ENCODE measurements at places on chromosomes 2 and 18.

DNA sequence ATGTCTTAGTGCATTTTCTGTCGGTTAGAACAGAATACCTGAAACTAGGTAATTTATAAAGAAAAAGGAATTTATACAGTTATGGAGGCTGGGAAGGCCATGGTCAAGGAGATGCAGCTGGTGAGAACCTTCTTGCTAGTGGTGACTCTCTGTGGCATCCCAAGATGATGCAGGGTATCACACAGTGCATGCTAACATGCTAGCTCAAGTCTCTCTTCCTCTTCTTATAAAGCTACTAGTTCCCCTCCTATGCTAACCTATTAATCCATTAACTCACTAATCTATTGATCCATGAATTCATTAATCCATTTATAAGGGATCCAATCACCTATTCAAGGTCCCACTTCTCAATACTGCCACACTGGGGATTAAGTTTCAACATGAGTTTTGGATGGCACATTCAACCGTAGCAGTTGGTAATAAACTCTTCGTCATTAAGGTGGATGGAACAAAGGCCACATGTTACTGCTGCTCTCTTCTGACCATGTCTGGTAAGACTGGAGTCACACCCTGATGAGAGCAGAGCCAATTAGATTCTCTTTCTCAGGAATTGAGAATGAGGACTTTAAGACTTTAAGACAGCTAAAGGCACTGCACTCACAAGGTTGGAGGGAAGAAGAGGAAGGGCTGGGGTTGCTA, 211.6 kb upstream of the SMAD7 start:
- DNase-seq, result no peak

- peak; percentile 6 for DNase-seq
These were observed 674 bp downstream of the PTPN4 start for GRCh38 chr2:119760237-119760955.

- no peak for DNase-seq
These were observed 1178.5 kb upstream of the ACVR2A start for GRCh38 chr2:146666340-146666739.

- no peak for DNase-seq
These were observed 27.2 kb downstream of the PPP3R1 start for GRCh38 chr2:68225119-68225632.

- peak; percentile 16 for DNase-seq
These were observed 159.9 kb downstream of the LOXHD1 start for GRCh38 chr18:46497129-46497528.

DNA sequence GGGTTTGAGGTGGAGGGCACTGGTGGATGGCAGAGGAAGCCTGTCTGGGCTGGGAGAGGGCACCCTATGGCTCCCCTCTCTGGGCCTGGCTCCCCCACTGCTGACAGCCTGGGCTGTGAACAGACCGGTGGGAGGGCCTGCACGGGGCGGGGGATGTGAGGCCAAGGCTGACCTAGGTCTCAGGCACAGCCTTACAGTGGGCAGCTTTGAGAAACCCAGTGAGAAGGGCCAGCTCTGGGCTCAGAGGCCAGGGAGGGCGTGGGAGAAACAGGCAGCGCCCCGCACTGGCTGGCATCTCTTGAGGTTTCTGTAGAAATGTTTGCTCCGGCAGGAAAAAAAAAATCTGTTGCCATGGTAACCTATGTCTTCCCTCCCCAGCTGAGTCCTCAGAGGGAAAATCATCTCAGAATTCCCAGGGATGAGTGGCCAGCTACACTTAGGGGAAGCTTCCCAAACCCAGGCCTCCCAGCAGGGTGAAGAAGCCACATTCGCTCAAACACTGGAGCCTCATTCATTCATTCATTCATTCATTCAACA, 71.7 kb upstream of the TAF1B start:
- no peak for DNase-seq

GRCh38 chr2:218959141-218959731, at the start of gene CDK5R2:
Gene CDK5R2, plus strand, starts transcription at chr2:218959666. Its CDS starts 155 bp downstream, at chr2:218959821.
- DNase-seq, result peak; percentile 58

DNA sequence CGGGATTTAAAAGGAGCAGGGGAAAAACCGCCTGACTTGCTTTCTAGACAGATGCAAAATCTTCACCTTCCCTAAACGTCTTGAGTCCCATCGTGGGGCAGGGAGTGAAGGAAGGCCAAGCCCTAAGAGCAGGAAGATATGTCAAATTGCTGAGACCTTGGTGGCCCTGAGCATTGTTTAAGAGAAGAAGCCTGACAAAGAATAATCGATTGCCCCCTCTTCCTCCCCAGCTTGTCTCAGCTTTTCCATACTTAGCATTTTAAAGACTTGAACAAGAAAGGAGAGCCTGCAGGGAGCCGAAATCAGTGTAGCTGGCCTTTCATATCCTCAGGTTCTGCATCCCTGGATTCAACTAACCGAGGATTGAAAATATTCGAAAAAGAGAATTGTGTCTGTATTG, 157.6 kb upstream of the DLX2 start:
- DNase-seq, result no peak

GRCh38 chr2:83585250-83585649, 873.8 kb downstream of the SUCLG1 start:
- no peak for DNase-seq

- DNase-seq, result no peak
These were observed 303.3 kb downstream of the XIRP2 start for GRCh38 chr2:167191588-167191987.

- no peak for DNase-seq
These were observed 45.6 kb upstream of the MTCL1 start for GRCh38 chr18:8659609-8660242.

- DNase-seq, result no peak
These were observed 80.9 kb downstream of the SH3RF3 start for GRCh38 chr2:109209941-109210340.

- no peak for DNase-seq
These were observed 188.7 kb upstream of the NRXN1 start for GRCh38 chr2:51220606-51221005.

DNA sequence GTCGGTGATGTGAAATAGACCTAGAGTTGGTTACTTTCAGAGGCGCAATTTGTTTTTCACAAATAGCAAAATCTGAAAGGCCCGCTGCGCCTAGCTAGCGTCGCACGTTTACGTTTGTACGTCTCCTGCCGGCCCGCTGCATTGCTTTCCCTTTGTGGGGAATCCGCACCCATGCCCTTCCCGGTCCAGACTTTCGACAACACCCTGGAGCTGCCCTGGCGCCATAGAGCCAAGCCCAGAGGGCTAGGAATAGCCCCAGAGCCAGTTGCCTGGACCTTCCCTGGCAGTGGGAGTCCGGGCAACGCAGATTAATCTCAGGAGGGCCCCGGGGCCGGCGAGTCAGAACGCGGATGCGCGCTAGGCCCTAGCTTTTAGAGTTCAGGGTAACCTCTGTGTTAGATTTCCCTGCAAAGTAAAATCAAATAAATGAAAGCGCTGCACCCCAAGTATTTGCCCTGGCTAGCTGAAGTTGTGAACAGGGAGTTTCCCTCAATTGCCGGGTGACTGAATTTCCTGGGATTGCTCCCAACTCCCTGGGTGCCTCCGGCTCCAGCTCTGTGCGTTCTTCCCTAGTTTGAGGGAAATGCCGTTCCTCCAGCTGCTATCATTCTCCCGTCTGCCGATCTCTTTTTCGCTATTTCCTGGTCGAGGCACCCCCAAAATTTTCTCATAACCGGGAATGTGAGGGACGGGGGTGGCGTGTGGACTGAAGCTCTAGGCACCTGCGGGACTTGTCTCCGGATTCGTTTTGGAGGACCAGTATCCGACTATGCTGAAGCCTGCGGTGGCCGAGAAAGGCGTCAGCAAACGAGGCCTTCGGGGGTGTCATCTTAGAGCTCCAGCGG, 1.2 kb upstream of the EN1 start:
- no peak for DNase-seq

DNA sequence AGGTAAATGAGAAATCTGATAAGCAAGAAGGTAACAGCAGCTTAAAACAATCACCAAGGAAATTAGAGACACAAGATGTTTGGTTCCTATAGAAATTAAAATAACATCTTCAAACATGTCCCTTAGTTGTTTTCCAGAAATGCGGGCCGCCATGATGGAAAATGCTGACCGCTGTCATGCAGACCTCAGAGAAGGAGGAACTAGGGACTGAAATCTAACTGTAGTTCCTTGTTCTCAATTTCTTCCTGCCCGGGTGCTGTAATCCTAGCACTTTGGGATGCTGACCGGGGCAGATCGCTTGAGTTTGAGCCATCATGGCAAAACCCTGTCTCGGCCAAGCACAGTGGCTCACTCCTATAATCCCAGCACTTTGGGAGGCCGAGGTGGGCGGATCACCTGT, 51.1 kb downstream of the TEX51 start:
- DNase-seq, result no peak

- no peak for DNase-seq
These were observed 4.7 kb upstream of the DNAJB2 start for GRCh38 chr2:219274361-219274921.

- DNase-seq, result no peak
These were observed 76.9 kb upstream of the UNC80 start for GRCh38 chr2:209694748-209695147.

GRCh38 chr2:240205772-240206171, 65.3 kb upstream of the OTOS start:
- DNase-seq, result no peak

DNA sequence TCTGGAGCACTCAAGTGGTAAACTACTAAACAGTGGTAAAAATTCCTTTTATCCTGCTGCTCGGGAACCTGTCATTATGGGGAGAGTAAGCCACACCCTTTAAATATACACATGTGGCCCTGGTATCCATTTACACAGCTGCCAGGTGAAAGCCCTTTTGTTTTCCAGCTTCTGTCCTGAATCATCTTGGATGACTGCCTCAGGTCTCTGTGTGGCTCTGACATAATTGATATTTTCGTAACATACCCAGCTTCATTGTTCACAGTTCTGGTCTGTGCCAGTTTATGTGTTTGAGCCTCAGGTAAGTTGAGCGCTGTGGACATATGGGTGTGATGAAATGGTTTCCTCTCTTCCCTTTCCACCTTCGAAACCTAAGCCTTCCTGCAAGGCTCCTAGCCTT, 15.7 kb upstream of the TTC39C start:
- DNase-seq, result no peak

GRCh38 chr18:32847691-32848090, 74.9 kb upstream of the KLHL14 start:
- DNase-seq, result no peak

DNA sequence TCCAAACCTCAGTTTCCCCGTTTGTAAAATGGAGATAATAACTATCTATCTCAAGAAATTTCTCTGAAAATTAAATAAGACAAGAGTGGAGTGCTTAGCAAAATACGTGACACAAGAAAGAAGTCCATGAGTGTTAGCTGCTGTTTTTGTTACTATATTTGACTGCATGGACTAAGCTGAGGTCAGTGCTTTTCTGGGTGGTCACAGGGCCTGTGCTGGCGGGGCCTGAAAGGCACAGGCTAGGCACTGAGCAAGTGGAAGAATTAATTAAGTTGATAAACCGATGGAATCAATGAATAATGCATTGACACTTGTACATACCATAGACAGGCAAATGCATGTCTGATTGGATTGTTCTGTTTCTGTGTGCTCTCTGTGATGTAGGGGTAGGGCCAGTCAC, 27.3 kb downstream of the RPL37A start:
- no peak for DNase-seq

DNA sequence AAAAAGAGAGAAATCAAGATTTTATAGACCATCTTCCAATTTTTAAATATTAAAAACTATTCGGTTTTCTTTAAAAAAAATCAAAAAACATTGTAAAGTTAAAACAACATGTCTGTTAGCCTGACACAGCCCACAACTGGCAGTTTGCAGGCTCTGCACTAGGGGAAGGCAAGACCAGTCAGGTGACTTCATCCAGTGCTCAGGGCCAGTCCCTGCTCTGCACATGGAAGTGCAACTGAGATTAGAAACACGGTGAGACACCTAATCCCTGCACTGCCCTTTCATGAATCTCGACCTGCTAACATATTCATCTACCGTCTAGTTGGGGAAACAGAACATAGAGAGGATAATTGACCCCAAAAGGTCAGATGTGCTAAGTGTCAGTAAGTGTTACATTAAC, 135.2 kb downstream of the BARD1 start:
- no peak for DNase-seq

DNA sequence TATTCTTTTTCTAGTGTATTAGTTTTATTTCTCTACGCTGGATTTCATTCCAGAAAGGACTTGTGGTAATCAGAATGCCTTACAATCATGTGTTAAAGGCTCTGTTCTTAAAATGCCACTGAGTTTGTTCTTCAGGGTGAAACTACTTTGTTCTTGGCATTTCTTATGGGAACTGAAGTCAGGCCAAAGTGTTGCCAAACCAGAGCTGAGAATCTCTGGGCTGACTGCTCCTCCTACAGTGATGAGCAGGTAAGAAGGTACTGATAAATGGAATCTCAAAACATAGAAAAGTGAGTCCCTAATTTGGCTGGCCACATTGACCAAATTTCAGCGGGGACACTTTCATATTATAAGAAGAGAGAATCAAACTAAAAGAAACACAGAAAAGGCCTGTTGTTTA, 55.1 kb upstream of the ZNF397 start:
- DNase-seq, result no peak

DNA sequence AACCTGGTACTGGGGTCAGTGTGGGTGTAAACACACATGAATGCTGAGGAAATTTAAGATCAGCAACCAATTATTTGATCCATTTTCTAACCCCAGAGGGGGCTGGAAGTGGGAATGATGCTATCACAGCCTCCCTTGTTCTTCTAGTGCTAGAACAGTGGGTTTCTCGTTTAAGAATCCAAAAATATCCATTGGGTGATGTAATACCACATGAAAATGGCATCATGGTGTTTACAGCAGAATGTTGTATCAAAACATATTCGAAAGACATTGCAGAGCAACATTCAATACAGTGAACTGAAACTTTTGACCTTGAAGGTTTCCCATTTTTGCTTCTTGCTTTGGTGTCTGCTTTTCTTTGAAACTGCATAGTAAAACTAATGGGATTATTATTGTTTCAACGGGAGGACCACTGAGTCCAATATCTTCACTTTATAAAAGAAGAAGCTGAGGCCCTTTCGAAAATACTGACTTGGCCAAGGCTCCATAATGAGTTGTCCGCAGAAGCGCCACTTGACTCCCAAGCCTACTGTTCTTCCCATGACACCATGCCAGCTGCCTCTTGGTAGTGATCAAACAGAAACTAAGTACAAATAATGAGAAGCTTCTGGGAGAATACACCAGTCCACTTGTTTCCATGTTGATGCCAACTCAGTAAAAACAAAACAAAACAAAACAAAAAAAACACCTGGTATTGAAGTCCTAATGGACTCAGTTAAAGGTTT, 106.1 kb downstream of the COLEC12 start:
- DNase-seq, result no peak

- no peak for DNase-seq
These were observed 126.6 kb downstream of the UBE2E3 start for GRCh38 chr2:181106789-181107627.

GRCh38 chr2:219001577-219002394, 8.6 kb upstream of the CRYBA2 start:
- DNase-seq, result peak; percentile 63

GRCh38 chr18:13221869-13222855, 3.6 kb downstream of the LDLRAD4 start:
- DNase-seq, result no peak

DNA sequence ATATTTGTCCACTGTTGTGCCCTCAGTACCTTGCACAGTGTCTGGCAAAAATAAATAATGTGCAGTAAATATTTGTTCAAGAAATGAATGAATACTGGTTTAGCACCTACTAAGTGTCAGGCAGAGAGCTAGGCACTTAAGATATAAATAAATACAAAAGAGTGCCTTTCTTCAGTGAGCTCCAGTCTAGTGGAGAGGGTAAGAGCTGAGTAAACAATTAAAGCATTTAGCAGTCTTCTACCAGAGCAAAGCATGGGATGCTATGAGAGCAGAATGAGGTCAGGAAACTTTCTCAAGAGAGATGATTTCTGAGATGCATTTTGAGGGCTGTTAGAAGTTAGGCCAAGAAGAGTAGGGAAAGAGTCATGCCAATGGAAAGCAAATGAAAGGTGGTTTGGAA, 314.7 kb downstream of the DSC3 start:
- DNase-seq, result no peak

Measured in stimulated activated CD4-positive, alpha-beta T cell treated with anti-CD3 and anti-CD28 coated beads, TNF-alpha, amount 100 ng/mL, for 24 hours (primary cell).